Airway epithelial cell (primary cell): ENCODE measurements at places on chromosomes 11 and 22. TPM values are rescaled to one million over a fixed set of nuclear protein-coding genes. Genes with fewer than 3 reads are reported as not detected.

LINC01488 gene
- total RNA-seq = not detected in 2 replicates

CAPN1 gene
- 594 and 598 TPM in 2 replicates for total RNA-seq

MISFA gene
- total RNA-seq = 0.42 and 0.85 TPM in 2 replicates

RNF121 gene
- 25.0 and 25.3 TPM in 2 replicates for total RNA-seq

CTTN gene
- total RNA-seq = 208 and 277 TPM in 2 replicates

TYR gene
- total RNA-seq = not detected in 2 replicates
